Left renal pelvis (tissue), 4 donors: ENCODE measurements at places on chromosomes 1 and 21. TPM values are rescaled to one million over a fixed set of nuclear protein-coding genes. Genes with fewer than 3 reads are reported as not detected.

The ACTN2 gene
- polyA plus RNA-seq: 0.37 TPM

The HMCN1 gene
- 46.4 TPM for polyA plus RNA-seq

The HPDL gene
- polyA plus RNA-seq: 3.2 TPM

The ALX3 gene
- not detected for polyA plus RNA-seq

The DISP1 gene
- polyA plus RNA-seq: 15.3 TPM

The GPR52 gene
- polyA plus RNA-seq: not detected

The RIPPLY3 gene
- 0.14 TPM for polyA plus RNA-seq

The RPTN gene
- not detected for polyA plus RNA-seq

The LRRC39 gene
- polyA plus RNA-seq: 2.4 TPM

The YY1AP1 gene
- 72.6 TPM for polyA plus RNA-seq

The PFDN2 gene
- polyA plus RNA-seq: 58.7 TPM

The OPTC gene
- polyA plus RNA-seq: not detected

The ZNF687 gene
- 22.0 TPM for polyA plus RNA-seq

The LCE6A gene
- not detected for polyA plus RNA-seq

The HNRNPR gene
- 221 TPM for polyA plus RNA-seq

The LIN28A gene
- not detected for polyA plus RNA-seq

The ZNF697 gene
- polyA plus RNA-seq: 20.8 TPM

The ZBTB48 gene
- 50.7 TPM for polyA plus RNA-seq

DNA sequence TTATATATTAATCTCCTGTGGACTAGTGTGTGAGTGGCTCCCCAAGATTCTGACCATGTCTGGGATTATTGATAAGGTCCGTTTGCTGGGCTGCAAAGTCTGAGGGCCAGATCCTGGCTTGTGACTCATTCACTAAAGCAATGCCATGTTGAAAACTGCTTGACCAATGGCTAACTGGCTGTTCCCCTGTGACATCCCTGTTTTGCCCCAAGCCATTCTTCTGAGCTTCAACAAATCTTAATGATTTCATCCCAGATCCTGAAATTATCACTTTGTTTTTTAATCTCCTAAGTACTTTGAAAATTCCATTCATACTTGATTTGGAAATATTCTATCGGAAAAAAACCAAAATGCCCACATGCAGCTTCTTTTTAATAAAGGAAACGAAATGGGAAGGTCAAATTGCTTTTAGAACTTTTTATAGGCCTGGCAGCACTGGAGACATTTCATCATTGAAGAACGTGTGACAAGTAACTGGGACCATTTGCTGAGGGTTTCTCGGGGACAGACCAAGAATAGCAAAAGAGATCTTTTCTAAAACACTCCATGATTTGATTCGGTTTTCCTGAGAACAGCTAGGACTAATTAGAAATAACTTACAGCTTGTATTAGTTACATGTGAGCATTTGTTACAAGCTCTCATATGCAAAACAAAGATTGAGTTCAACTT lies 121.3 kb downstream of the TGFB2 start:
- DNase-seq: no peak

GRCh38 chr1:92536980-92537884 lies 50.5 kb upstream of the GFI1 start:
- no peak for DNase-seq

GRCh38 chr1:223430236-223430635 lies 37.0 kb downstream of the CCDC185 start:
- no peak for DNase-seq

GRCh38 chr1:165138960-165139359 lies 217.6 kb downstream of the LMX1A start:
- DNase-seq: no peak

GRCh38 chr1:12610941-12611340 lies 7.1 kb downstream of the DHRS3 start:
- DNase-seq: no peak

DNA sequence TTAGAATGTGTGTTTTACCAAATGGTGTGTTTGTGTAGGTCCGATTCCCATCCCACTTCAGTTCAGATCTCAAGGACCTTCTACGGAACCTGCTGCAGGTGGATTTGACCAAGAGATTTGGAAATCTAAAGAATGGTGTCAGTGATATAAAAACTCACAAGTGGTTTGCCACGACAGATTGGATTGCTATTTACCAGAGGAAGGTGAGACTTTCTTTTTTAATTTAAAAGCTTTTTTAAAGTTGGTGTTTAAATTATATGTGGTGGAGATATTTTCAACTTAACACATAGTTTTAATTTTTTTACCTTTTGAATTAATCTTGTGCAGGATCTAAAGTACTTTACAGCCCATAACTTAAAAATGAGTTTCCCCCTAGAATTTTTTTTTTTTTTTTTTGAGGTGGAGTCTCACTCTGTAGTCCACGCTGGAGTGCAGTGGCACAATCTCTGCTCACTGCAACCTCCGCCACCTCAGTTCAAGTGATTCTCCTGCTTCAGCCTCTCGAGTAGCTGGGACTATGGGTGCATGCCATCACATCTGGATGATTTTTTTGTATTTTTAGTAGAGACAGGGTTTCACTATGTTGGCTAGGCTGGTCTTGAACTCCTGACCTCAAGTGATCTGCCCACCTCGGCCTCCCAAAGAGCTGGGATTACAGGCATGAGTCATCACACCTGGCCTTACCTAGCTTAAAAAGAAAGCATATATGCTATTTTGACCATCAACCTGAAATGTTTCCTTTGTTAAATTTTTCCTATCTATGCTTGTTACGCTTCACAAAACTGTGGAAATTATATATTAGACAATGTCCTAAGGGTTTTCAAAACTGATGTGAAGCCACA lies 70.3 kb downstream of the PRKACB start:
- DNase-seq: no peak

DNA sequence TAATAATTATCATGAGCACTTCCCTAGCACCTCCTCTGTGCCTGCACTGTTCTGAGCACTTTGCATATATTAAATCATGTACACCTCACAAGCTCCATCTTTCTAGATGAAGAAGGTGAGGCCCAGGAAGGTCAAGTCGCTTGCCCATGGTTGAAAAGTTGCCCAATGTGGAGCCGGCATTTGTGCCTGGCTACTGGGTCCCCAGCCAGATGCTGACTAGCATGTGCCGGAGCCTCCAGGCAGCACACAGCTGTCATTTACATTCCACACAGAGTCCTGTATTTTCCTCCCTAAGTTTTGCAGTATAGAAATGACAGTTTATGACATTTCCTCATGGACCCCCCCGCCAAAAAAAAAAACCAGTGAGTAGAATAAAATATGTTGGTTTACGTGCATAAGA lies 94.3 kb downstream of the BCAR3 start:
- no peak for DNase-seq

DNA sequence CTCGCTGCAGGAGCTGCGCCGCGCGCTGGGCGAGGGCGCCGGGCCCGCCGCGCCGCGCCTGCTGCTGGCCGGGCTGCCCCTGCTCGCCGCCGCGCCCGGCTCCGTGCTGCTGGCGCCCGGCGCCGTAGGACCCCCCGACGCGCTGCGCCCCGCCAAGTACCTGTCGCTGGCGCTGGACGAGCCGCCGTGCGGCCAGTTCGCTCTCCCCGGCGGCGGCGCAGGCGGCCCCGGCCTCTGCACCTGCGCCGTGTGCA lies 730 bp downstream of the OLIG1 start:
- no peak for DNase-seq

- no peak for DNase-seq
These were observed 31.9 kb downstream of the CAPN9 start for GRCh38 chr1:230778916-230779590.

- no peak for DNase-seq
These were observed 16.7 kb downstream of the RGS4 start for GRCh38 chr1:163085904-163086268.

- no peak for DNase-seq
These were observed 3.2 kb downstream of the TEX50 start for GRCh38 chr1:173638043-173639021.

GRCh38 chr1:214464445-214465287 lies 86.7 kb downstream of the PTPN14 start:
- no peak for DNase-seq

DNA sequence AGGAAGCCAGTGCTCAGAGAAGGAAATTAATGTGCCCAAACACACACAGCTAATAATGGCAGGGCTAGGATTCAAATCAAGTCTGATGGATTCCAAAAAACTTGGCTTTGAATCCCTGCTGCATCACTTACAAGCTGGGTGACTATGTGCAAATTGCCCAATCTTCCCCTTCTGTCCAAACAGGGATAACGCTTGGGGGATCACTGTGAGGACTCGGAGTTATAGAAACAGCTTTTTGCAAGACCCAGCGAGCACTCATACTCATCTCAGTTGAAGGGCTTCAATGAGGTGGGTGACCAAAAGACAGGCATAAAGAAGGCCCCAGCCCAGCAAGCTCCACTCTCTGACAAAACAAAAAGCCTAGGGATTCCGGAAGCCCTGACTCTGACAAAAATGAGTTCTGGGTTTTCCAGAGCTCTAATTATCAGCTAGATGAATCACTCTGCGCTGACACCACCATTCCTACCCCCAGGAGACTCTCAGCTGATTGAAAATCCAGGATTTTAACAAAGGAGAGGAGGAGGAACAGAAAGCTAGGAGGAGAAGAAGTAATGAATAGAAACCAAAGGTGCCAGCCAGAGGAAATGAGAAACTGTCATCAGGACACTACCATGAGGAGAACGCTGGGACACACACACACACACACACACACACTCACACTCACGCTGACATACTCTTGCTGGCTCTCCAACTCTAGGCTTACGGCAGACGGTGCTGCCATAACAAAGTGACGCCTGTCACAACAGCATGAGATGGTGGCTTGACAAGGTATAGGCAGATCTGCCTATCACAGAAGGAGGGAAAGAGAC lies 1.6 kb upstream of the STK40 start:
- DNase-seq: no peak

GRCh38 chr1:19377812-19378718 lies 65.9 kb downstream of the SLC66A1 start:
- no peak for DNase-seq

- DNase-seq: no peak
These were observed 183.5 kb downstream of the CDC42BPA start for GRCh38 chr1:227134686-227135314.

DNA sequence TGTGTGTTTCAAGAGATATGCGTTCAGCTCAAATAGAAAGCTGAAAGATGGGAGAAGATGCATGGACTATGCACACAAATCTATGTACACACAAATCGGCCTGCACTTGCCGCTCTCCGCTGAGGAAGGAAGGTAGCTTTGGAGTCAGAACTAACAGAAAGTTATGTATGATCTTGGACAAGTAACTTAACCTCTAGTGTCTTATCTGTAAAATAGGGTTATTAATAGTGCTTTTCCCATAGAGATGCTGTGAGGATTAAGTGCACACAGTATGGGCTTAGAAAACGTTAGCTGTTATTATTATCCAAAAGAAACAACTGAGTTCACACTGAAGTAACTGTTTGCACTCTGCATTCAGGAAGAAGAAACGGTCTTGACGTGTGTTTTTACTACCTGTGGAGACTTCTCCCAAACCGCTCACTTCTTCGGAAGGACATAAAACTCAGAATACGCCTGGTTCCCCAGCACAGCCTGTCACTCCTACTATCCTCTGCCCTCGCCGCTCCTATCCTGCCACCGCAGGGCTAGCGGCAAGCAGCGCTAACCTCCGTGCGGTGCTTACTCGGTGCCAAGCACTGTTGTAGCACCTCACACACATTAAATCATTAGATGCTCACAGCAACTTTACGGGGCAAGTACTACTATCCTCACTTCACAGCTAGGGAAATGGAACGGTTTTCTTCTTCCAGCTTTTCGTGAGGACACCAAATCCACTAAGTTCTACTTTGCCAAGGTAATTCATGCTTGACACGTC lies 1.3 kb downstream of the TGFBR3 start:
- no peak for DNase-seq

DNA sequence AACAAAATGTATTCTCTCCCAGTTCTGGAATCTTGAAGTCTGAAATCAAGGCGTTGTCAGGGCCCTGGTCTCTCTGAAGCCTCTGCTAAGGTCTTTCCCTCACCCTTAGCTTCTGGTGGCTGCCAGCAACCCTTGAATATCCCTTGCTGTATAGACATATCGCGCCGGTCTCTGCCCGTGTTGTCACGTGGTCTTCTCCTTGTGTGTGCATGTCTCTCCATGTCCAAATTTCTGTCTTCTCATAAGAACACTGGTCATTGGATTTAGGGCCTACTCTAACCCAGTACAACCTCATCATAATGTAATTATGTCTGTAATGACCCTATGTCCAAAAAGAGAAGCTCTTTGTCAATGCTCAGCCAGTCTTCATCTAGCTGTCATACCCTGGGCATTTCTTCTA lies 85.7 kb upstream of the ETS2 start:
- no peak for DNase-seq

DNA sequence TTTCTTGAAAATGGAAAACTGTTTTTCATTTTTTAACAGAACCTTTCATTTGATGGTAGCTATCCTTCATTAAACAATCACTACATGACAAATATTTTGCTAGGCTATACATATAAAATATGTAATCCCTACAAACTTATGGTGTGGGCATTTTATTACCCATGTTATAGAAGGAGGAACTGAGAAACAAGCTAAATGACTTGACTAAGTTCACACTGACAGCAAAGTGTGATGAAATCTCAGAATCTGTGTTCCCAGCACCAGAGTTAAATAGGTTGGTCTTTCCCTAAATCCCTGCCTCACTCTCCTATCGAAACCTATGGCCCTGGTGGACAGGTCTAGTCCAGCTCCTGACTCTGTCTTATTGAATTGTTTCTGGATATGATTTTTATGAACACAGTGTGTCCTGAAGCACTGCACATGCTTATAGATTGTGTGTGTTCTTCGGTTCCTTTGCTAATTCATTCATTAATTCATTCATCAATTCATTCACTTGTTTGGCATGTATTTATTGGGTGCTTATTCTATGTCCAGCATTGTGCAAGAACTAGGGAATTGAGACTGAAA lies 301.0 kb downstream of the GRIK1 start:
- no peak for DNase-seq

GRCh38 chr1:245067257-245067656 lies 87.5 kb upstream of the KIF26B start:
- DNase-seq: no peak

GRCh38 chr1:206979379-206980043 lies 9.3 kb upstream of the FCAMR start:
- DNase-seq: no peak

GRCh38 chr1:22056043-22056442 lies 3.5 kb downstream of the CDC42 start:
- no peak for DNase-seq

DNA sequence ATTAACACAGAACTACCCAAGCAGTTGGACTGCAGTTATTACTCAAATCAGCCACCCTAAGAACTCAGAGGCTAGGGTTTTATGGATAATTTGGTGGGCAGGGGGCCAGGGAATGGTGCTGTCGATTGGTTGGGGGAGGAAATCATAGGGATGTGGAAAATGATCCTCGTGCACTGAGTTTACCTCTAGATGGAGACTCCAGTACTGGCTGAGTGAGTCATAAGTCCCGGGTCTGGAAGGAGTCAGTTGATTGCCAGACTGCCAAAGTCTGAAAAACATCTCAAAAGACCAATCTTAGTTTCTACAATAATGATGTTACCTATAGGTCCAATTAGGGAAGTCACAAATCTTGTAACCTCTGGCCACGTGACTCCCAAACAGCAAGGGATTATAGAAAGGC lies 257.5 kb upstream of the PRMT6 start:
- no peak for DNase-seq
